ENCODE measurements at places on chromosomes 1 and 21.
A peak's percentile ranks its signal among the peaks of the same experiment; 100 is the strongest.

- no peak for DNase-seq
These were observed 17.1 kb downstream of the MORC3 start for GRCh38 chr21:36337099-36337509.

GRCh38 chr1:9242338-9242969, 7.9 kb downstream of the H6PD start:
- peak; percentile 77 for DNase-seq

DNA sequence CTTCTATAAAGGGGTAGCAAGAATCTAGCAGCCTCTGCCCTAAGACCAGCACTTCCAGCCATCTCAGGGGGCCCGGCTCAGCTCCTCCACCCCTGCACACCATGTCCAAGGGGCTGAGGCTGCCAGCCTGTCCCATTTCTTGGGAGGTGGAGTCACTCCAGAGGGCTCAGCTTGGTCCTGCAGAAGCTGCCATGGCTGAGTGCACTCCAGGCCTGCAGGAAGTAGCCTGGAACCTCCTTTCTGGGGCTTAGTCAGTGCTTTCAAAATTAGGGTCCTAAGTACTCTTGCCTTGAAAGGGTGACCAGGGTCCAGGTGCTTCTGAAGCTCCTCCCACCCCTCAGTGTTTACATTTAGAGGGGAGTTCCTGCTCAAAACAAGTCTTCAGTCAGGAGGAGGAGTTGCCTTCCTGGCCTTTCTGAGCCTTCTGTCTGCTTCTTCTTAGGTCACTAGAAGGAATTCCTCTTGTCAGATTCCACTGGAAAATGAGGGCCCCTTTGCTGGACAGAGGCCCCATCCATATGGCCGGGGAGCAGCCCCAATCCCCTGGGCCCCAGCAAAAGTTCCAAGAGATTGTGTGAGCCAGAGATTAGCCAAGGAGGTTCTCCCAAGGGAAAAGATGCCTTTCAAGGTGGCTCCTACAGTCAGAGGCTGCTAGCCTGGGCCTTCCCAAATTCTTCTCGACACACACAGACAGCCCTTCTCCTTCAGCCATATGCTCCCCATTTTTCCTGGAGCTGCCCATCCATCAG, 128.1 kb upstream of the VAMP3 start:
- no peak for DNase-seq

DNA sequence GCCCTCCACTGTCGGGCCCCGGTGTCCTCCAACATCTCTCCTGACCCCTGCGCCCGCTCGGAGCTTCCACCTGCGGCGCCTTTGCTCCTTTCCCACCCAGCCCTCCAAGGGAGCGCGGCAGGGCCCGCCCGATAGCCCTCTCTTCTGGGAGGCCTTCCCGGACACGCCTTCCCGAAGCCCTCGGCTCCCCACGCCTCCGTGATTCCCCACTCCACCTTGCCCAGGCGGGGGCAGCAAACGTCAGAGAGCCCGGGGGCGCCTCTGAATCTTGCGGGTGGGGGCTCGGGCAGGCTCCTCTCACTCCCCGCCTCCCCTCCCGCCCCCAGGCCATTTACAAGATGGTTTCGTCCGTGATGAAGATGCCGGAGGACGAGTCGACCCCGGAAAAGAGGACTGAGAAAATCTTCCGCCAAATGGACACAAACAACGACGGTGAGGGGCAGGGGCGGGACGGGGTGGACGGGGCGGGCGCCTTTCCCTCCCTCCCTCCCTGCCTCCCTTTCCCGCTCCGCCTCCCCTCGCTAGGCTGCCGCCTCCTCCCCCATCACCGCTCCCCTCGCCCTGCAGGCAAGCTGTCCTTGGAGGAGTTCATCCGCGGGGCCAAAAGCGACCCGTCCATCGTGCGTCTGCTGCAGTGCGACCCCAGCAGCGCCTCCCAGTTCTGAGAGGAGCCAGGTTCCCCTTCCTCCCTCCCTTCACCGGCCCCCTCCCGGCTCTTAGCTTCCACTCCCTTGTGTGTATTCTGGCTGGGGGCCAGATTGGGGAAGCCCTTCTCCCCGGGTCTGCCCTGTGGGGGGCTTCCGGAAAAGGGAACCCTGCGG, 7.1 kb downstream of the HPCA start:
- DNase-seq, result no peak

DNA sequence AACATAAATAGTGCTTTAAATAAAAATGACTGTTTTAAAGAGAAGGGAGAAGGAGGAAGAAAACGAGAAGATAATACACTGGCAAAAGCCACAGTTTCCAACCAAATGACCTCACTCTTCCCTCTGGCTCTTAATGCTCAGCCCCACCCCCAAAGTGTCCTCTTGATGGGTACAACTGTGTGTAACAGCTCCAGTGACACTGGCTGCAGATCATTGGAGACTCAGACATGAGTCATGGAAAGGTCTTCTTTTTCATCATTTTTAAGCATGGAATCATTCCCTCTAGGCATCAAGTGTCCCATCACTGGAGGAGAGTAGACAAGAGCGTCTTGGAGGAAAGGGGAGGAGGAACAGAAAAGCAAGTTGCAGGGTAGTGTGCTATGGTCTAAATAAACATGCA, 333.0 kb downstream of the PAPPA2 start:
- DNase-seq, result no peak

GRCh38 chr1:169109561-169110134, 3.2 kb downstream of the ATP1B1 start:
- DNase-seq, result peak; percentile 75

- no peak for DNase-seq
These were observed 660.7 kb downstream of the LMO4 start for GRCh38 chr1:87989346-87989745.

GRCh38 chr1:59497616-59498015, 200.7 kb downstream of the FGGY start:
- no peak for DNase-seq

GRCh38 chr1:207944571-207944970, 33.6 kb upstream of the CD34 start:
- no peak for DNase-seq

DNA sequence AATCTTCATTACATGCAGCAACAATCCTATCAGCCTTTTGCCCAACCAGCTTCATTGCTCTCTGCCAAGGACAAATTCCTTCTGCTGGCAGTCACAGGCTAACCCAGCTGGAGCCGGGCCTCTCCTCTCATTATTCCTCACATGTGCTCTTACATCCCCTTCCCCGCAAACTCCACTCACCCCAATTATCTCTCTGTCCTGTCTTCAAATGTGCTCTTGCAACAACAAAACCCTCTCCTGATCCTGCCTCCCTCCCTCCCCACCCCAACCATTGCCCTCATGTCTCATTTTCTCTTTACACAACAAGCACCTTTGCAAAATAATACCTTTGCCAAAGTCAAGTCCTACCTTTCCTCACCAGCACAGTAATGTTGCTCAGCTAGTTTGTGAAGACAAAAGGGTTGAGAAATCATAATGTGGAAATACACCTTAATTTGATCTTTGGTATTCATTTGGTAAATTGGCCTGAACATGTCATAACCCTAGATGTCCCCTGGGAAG, 36.0 kb upstream of the DHCR24 start:
- DNase-seq, result no peak

DNA sequence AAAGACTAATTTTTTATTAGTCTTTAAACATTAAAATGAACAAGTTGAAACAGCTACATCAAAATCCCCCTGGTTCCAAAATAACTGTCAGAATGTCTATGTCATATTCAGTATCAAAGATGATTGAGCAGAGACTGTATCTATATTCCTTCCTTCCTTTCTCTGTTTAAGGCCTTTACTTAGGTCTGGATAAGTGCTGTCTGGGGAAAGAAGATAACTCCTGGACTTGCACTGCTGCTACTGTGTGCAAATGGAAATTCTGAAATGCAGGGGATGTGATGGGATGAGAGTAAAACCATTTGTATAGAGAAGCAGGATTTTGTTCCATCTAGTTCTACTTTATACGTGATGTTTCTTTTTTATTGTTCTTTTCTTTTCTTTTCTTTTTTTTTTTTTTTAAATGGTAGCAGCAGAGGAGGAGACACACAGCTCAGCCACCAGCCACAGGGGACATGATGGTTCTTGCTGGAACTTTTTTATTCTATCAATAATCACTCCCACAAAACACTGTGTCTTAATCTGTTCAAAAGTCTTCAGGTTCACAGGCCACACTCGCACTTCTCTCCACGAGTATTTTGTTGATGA, 33.6 kb upstream of the FOXE3 start:
- no peak for DNase-seq

GRCh38 chr1:56255516-56256152, 323.7 kb downstream of the PLPP3 start:
- peak; percentile 65 for DNase-seq

GRCh38 chr1:26282401-26282918, 2.6 kb downstream of the SH3BGRL3 start:
- no peak for DNase-seq

DNA sequence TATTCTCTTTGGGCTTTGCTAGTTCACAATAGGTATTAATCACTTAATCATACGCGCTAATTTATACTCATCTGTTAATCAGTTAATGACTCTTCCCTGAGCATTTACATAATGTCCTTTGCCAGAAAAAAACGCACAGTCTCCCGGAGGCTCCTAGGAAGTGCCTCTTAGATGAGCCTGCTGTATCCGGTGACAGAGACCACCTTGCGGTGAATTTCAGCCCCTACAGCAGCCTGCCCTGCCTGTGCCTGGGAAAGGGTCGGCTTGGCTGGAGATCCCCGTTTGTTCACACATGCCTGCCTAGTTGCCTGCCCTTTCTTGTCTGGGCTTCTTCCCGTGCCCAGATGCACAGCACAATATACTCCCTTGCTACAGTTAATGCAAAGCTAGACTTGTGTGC, 152.9 kb downstream of the ZBTB18 start:
- DNase-seq, result no peak

GRCh38 chr1:99084562-99084961, 79.9 kb upstream of the PLPPR5 start:
- DNase-seq, result no peak

DNA sequence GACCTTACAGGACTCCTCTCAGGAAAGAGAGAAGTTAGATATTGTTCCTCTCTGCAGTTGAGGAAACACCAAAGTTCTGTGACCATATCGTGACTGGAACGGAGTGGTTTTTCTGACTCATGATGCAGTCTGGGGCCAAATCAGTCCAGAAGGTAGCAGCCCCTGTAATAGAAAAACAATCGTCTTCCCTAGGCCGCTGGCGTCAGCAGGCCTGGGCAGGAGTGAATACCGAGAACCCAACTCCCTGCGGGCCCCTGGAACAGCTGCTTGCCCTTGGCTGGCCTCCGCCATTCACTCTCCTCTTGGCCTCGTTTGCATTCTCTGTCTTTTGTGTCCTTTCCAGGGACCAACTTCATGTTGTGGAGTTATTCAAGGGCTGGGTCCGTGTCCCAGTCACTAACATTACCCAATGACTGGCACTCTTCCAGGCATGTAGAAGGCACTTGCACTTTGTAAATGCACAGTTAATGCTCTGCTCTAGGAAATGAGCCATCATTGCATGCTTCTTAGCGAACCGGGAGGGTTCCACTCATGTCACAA, 10.9 kb upstream of the CD101 start:
- DNase-seq, result peak; percentile 64

- DNase-seq, result no peak
These were observed 652.5 kb downstream of the AMY1C start for GRCh38 chr1:104402178-104402577.

DNA sequence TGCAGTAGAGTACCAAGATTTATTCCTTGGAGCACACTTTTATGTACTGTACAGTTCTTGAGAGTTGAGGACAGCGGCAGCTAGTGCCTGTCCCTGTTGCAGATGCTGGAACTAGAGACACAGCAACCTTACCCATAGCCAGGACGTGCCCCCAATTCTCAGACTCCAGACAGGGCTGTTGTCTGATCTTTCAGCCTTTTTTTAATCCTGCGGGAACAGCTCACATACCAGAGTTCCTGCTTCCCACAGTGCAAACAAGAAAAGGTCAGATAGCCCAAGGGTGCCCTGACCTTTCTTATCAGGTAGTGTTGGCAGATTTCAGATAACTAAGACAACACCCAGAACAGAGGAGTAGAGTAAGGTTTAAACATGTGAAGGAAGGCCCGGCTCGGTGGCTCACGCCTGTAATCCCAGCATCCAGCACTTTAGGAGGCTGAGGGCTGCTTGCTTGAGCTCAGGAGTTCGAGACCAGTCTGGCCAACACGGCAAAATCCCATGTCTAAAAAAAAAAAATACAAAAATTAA, 78.5 kb downstream of the DOP1B start:
- no peak for DNase-seq

GRCh38 chr1:16920951-16921350, 780 bp upstream of the CROCC start:
- DNase-seq, result no peak

DNA sequence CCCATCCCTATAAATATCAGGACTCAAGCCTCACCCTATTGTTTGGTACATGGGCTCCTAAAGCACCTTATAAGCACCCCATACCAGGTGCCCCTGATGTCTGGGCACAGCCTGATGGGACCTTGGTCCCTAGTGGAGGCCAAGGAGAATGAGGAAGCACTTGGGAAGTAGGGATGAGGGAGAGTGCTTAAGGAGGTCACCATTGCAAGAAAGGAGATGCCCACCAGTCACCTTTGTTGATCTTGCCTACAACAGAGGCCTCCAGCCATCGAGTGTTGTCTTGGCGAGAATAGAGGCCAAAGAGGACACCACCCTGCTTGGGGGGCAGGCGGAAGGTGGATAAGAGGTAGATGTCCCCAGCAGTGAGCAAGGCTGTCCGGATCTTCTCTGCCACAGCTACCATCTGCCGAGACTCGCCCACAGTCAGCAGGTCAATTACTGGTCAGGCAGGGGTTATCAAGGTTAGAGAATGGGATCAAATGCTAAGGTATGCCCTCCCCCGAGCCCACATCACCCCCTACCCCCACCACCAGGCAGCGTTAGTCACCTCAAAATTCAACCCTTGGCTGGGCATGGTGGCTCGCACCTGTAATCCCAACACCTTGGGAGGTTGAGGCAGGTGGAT, 1.6 kb downstream of the THBS3 start:
- DNase-seq, result no peak

- no peak for DNase-seq
These were observed 2.2 kb downstream of the IL10RB start for GRCh38 chr21:33268393-33268736.

DNA sequence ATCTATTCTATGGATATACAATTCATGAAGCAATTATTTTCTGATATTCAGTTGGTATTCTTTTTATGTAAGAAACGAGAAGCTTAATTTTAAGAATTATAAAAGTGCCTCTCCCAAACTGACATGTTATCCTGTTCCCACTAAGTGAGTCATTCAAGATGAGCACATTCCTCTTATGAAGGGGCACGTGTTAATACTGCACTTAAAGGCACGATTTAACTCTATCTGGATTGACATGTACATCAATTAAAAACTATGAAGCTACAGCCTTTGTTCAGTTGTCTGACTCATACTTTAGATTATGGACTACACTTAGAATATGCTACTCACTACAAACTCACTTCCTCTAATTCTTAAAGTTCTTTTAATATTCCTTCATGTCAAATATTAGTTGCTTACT, 111.6 kb downstream of the CYYR1 start:
- no peak for DNase-seq
